ENCODE measurements at places on chromosomes 11 and 22.

DNA sequence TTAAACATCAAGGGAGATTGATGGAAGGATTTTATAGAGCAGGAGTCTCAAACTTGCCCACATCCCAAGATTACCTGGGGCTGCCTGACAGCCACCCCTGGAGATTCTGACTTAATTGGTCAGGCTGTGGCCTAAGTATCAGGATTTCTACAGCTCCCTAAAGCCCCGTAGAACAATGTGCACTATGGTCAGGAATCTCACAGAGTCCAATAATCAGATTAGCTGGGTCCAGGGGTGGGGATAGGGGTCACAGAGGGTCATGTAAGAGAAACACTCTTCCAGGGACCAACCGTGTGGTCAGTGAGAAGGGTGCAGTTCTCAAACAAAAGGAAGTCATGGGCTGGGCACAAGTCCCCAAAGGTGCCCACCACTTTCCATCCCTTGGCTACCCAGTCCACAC, 20.5 kb upstream of the FBLN1 start:
- no peak for ATAC-seq

DNA sequence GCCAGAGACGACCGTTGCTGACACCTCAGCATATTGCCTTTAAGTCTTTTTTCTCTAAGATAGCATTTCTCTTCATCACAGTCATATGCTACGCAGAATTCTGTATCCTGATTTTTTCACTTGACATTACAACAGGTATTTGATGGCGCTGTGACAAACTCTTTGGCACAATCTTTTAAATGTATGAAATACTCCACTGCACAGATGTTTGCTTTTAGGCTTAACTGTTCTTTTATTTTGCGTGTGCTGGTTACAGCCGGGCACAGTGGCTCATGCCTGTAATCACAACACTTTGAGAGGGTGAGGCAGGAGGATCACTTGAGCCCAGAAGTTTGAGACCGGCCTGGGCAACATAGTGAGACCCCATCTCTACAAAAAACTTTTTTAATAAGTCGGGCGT, 52.0 kb upstream of the PPP6R3 start:
- no peak for ATAC-seq

GRCh38 chr22:46025973-46026898, 49.3 kb upstream of the WNT7B start:
- no peak for ATAC-seq

DNA sequence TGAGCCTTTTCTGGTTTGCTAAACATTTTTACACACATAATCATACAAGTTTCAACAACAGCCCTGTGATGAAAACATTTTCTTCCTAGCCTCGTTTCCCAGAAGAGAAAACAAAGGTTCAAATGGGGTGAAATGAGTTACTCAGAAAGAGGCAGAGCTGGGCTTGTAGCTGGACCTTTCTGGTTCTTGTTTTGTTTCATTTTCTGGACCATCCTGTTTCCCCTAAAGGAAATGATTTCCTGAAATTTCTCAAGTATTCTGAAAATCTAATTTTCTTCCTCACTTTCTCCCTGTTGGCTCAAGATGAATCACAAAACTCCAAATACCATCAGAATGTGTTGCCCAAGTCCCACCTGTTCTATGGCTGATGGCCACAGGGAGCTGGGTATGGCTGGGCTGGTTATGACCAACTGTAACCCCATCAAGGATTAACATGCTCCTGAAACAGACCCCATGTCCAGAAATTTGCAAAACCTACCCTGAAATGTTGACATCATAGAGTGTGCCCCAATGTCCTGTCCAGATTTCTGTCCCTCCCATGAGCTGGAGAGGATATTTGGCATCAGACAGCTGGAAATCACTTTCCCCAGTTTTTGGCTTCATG, 6.7 kb upstream of the APOL4 start:
- no peak for ATAC-seq

DNA sequence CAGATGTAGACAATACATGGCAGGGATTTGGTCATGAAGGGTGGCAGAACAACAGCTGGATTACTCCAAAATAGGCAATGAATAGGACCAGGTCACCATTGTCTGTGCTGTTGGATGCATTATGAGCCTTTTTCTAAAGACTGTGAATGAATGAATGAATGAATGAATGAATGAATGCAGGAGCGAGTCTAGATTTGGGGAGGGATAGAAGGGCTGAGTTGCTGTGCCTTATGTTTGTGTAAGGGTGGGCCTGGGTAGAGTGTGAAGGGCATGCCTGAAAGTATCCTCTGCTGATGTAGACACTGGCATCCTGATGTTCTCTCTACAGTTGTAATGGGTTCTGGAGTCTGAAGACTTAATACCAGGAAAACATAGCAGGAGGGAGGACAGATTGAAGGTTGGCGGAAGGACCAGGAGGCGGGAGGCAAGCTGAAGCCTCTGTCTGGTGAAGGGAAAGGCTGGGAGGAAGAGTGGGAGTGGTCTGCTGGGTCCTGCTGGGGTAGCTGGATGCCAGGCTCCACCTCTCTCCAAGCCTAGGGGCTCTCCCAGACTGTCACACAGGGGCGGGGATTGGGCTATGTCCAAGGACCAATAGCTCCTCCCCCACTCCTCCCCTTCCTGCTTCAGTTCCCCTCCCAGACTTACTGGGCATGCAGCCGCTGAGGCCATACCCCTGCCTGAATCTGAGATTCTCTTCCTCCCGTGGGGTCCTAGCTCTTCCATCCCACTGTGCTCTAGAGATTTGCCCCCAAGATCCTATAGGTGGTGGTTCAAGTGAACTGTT, 4.8 kb downstream of the TRIM3 start:
- ATAC-seq = no peak

DNA sequence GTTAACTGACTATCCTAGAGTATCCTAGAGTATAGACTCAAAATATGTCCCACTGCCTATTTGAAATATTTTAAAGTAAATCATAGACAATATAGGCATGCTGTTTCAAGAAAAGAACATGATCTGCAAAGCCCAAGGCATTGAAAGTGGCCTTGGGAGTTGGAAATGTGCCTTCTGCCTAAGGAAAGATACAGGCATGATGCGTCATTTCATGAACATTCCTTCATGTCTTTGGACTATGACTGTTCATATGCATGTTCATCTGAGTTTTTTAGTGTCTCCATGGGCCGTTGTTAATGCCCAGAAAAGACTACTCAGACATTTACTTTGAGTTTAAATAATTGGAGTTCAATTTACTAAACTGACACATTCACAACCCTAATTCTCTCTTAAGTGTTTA, 69.7 kb upstream of the PRDM11 start:
- ATAC-seq = no peak
